ENCODE measurements at places on chromosomes 2 and 18. TPM values are rescaled to one million over a fixed set of nuclear protein-coding genes. Genes with fewer than 3 reads are reported as not detected.

Gene PLEK
- not detected for total RNA-seq

Gene KCNE4
- 0.51 TPM for total RNA-seq

Gene SCYGR4
- total RNA-seq = not detected

Gene MC2R
- total RNA-seq = not detected

Gene IHH
- 0.17 TPM for total RNA-seq

Gene ZSWIM2
- not detected for total RNA-seq

Gene SERPINB11
- total RNA-seq = not detected

Gene RSAD2
- total RNA-seq = under 0.01 TPM

Gene FHL2
- 363 TPM for total RNA-seq

Gene LCT
- total RNA-seq = not detected

Gene NEDD4L
- total RNA-seq = 145 TPM

Data from mammary epithelial cell (primary cell).